Activated CD4-positive, alpha-beta T cell treated with anti-CD3 and anti-CD28 coated beads, Interleukin-2, amount 10 ng/mL, durations not matched to agents 24 days and 14 days (primary cell): ENCODE measurements at places on chromosomes 13 and 19. TPM values are rescaled to one million over a fixed set of nuclear protein-coding genes. Genes with fewer than 3 reads are reported as not detected.

Gene POLD1
- 188 and 204 TPM in 2 replicates for total RNA-seq

Gene ZNF296
- total RNA-seq: 4.7 and 5.3 TPM in 2 replicates

Gene RPS15
- total RNA-seq: 1,536 and 1,542 TPM in 2 replicates

Gene KLHL1
- not detected in 2 replicates for total RNA-seq

Gene ADGRE3
- total RNA-seq: not detected in 2 replicates

Gene SACS
- 33.3 and 36.0 TPM in 2 replicates for total RNA-seq

Gene ZNF285
- total RNA-seq: not detected in 2 replicates

Gene MUC16
- total RNA-seq: not detected in 2 replicates

Gene ZNF724
- 15.5 and 16.1 TPM in 2 replicates for total RNA-seq

Gene DOCK6
- total RNA-seq: 1.2 and 2.2 TPM in 2 replicates

- no peak for DNase-seq
- H3K27ac ChIP-seq: no peak overlapping the region
- H3K4me1 ChIP-seq: peaks cover 24% of the 10 kb centered on the region
- H3K36me3 ChIP-seq: peaks cover 25% of the 10 kb centered on the region
These were observed 10.4 kb downstream of the EPS8L1 start for GRCh38 chr19:55085923-55086715.

DNA sequence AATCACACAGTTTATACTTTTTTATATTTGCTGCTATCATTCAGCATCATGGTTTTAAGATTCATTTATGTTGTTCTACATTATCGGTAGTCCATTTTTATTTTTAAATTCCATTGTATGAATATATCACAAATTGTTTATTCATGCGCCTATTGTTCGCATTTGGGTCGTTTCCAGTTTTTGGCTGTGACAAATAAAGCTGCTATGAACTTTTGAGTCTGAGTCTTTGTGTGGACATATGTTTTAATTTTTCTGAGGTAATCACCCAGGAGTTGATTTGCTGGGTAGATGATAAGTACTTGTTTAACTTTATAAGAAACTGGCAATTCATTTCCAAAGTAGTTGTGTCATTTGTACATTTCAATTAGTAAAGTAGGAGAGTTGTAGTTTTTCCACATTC lies 74.2 kb upstream of the CSNK1A1L start:
- H3K4me1 ChIP-seq: no peaks in the 10 kb centered on the region
- H3K27me3 ChIP-seq: no peaks in the 10 kb centered on the region
- H3K27ac ChIP-seq: no peak overlapping the region
- no peak for DNase-seq
- no peak overlapping the region for H3K4me3 ChIP-seq

- DNase-seq: peak; percentile 58
- H3K4me1 ChIP-seq: peaks cover 2% of the 10 kb centered on the region
- peaks cover 15% of the 10 kb centered on the region for H3K27me3 ChIP-seq
These were observed 140.4 kb downstream of the TEX29 start for GRCh38 chr13:111460548-111461444.

- peaks cover 39% of the 10 kb centered on the region for H3K4me1 ChIP-seq
- peaks cover 2% of the 10 kb centered on the region for H3K27me3 ChIP-seq
- DNase-seq: peak; percentile 100
- peak within 1 kb of the TSS; percentile 95 for H3K4me3 ChIP-seq
- H3K27ac ChIP-seq: peak within 1 kb of the TSS; percentile 98
These were observed at the start of gene RAD23A for GRCh38 chr19:12945479-12946091. TSS of gene RAD23A (plus strand) at chr19:12945862. CDS start at chr19:12945949, 87 bp downstream.

- no peaks in the 10 kb centered on the region for H3K4me1 ChIP-seq
- peaks cover 55% of the 10 kb centered on the region for H3K36me3 ChIP-seq
- H3K4me3 ChIP-seq: no peak overlapping the region
- no peak for DNase-seq
- no peak overlapping the region for H3K27ac ChIP-seq
- no peaks in the 10 kb centered on the region for H3K27me3 ChIP-seq
These were observed 89.8 kb downstream of the KDM4B start for GRCh38 chr19:5058521-5059212.

GRCh38 chr13:30143666-30144400 lies 163.5 kb downstream of the KATNAL1 start:
- DNase-seq: peak; percentile 68
- peak overlapping the region; percentile 51 for H3K4me3 ChIP-seq

GRCh38 chr19:38632476-38633213 lies 13.7 kb downstream of the EIF3K start:
- peaks cover 70% of the 10 kb centered on the region for H3K36me3 ChIP-seq
- DNase-seq: no peak
- H3K27me3 ChIP-seq: no peaks in the 10 kb centered on the region
- H3K4me1 ChIP-seq: peaks cover 24% of the 10 kb centered on the region

GRCh38 chr13:94419304-94419924 lies 60.1 kb downstream of the DCT start:
- H3K27me3 ChIP-seq: no peaks in the 10 kb centered on the region
- peak overlapping the region; percentile 86 for H3K27ac ChIP-seq
- H3K36me3 ChIP-seq: peaks cover 20% of the 10 kb centered on the region
- DNase-seq: peak; percentile 61

GRCh38 chr13:21885714-21886224 lies 214.9 kb downstream of the FGF9 start:
- no peak for DNase-seq
- no peak overlapping the region for H3K27ac ChIP-seq
- no peaks in the 10 kb centered on the region for H3K36me3 ChIP-seq

DNA sequence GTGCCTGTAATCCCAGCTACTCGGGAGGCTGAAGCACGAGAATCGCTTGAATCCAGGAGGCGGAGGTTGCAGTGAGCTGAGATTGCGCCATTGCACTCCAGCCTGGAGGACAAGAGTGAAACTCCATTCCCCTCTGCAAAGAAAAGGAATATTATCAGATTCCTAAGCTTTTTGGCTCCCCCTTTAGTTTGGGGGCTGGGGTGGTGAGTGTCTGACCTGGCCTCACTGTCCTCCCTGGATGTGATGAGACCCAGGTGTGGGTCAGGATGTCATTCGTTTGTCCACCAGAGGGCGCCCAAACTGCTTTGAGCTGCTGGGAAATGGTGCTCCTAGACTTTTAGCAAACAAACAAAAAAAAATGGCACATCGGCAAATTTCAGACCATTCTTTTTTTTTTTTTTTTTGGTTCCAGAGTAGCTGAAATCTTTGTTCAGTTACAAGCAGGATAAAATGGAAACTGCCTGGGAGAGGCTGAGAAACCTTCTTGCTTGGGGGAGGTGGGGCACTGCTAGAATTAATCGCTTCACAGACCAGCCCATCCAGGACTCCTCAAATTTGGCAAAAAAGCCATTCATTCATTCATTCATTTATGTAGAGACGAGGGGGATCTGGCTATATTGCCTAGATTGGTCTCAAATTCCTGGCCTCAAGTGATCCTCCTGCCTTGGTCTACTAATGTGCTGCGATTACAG lies 29.4 kb downstream of the SPC24 start:
- no peaks in the 10 kb centered on the region for H3K4me1 ChIP-seq
- H3K27me3 ChIP-seq: no peaks in the 10 kb centered on the region
- peak; percentile 93 for DNase-seq
- no peak overlapping the region for H3K4me3 ChIP-seq
- H3K27ac ChIP-seq: peak overlapping the region; percentile 63

GRCh38 chr13:60331249-60332012 lies 65.6 kb upstream of the TDRD3 start:
- no peak overlapping the region for H3K4me3 ChIP-seq
- H3K36me3 ChIP-seq: no peaks in the 10 kb centered on the region
- H3K27ac ChIP-seq: no peak overlapping the region

DNA sequence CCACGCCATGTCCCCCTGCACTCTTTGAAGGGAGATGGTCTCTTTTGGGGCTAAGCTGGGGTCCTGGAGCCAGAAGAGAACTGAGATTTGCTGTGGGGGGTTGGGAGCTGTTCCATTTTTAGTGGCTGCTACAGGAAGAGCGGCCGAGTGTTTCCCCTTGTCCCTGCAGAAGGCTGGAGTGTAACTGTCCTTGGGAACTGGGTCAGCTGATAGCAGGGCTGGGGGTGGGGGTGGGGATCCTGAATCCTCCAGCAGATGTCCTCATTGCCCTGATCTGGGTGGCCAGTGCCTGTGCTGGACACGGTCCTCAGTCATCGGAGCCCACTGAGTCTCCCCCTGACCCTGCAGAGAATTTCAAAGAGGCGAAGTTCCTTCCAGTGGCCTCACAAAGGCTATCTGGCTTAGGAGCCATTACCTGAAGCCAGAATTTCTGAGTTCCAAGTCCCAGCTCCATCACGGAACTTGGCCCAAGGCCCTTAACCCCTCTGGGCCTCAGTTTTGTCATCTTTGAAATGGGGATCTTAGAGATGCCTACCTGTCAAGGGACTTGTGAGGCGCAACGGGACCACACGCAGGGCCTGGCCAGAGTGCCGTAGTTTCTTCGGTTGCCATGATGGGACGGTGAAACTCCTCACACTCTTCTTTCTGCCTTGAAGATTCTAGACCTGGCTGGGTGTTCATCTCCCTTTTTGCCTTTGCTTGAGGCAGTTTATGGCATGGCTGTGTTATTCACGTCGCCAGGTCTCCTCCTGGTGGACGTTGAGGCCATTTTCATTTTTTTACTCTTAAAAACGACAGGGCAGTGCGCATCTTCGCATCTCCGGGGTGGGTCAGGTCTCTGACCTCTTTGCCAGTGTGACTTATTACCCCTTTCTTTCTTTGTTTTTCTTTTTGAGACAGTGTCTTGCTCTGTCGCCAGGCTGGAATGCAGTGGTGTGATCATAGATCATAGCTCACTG lies 51.9 kb downstream of the DNM2 start:
- no peak overlapping the region for H3K4me3 ChIP-seq
- peak overlapping the region; percentile 62 for H3K27ac ChIP-seq
- H3K36me3 ChIP-seq: peaks cover 27% of the 10 kb centered on the region
- peaks cover 35% of the 10 kb centered on the region for H3K4me1 ChIP-seq
- H3K27me3 ChIP-seq: no peaks in the 10 kb centered on the region
- DNase-seq: peak; percentile 69

DNA sequence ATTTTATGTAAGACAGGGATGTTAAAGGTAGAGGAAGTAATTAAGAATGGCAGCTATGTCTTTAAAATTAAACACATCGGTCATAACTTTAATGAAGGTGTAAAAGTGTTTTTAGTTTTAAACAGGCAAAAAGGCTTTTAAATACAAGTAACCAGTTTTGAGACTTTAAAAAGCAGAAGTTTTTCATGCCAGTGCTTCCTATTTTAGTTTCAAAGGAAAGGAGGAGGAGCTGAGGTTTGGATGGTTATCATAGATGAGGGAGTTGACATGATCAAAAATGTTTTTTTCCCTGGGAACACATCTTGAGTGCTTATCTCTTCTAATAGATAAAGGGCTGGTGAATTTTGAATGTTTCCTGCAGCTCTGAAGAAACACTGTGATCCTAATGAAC lies 42.9 kb downstream of the LRCH1 start:
- no peak overlapping the region for H3K4me3 ChIP-seq
- peaks cover 63% of the 10 kb centered on the region for H3K4me1 ChIP-seq
- H3K36me3 ChIP-seq: peaks cover 4% of the 10 kb centered on the region
- peaks cover 5% of the 10 kb centered on the region for H3K27me3 ChIP-seq
- H3K27ac ChIP-seq: no peak overlapping the region
- DNase-seq: no peak

DNA sequence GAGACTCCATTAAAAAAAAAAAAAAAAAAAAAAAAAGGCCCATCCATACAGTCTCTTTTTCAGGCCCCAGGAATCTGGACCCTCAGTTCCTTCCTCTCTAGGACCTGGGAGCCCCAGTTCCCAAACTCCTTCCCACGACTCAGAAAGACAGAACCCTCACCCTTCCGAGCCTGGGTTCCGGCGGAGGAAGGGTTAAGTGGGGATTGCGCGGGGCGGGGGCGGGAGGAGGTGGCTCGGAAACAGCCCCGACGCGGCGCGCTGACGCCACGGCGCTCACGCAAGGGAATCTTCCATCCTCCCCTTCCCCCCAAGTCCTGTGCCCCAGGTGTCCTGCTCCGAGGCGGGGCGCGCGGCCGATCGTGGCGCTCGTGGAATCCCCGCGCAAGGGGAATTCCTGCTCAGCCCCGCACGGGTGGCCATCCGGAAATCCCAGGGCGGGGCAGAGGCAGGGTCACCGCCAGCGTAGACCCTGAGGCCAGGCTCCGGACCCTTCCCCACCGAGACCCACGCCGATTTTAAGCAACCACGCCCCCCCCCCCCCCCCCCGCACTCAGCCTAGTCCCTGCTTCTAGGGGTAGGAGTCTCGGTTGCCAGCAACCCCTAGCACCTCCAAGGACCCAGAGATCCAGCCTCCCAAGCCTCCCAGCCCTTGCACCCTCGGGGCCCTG lies 659 bp downstream of the NFKBID start:
- peak; percentile 96 for DNase-seq
- H3K4me1 ChIP-seq: peaks cover 50% of the 10 kb centered on the region
- peak overlapping the region; percentile 98 for H3K27ac ChIP-seq
- peak overlapping the region; percentile 98 for H3K4me3 ChIP-seq
- H3K36me3 ChIP-seq: peaks cover 47% of the 10 kb centered on the region
- H3K27me3 ChIP-seq: no peaks in the 10 kb centered on the region

DNA sequence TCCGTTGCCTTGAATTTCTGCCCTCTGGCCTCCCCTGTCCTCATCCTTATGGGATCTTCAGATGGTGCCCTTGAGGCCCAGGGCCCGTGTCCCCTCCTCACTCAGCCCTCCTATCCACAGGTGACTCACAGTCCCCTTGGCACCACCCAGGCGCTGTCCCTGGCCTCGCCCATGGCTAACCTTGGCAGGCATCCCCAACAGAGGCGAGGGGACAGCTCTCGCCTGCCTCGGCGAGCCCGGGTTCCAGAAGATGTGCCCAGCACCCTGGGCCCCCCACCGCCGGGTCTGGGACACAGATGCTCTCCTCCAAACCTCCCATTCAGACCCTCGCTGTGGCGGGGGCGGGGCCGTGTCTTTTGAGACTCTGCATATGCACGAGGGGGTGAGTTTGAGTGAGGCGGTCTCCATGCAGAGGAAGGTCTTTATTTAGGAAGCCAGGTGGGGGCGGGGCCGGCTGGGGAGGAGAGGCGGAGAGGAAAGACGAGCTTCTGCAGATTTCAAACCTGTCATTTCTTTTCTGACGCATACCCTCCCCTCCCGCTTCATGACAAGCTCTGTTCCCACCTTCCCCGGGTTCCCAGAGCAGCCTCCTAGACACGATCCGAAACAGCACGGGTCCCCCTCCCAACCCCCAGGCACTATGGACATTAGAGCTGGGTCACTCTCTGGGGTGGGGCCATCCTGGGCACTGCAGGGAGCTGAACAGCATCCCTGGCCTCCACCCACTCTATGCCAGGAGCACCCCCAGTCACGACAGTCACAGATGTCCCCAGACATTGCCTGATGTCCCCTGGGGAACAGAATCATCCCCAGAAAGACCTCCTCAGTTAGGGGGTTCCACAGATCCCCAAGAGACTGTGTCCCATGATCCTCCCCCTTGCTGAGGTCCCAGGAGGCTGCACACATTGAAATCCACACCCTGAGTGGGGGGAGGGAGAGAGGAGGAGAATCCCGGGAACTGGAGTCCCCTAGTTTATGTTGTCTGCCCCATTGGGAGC lies 48.5 kb downstream of the GNG7 start:
- no peaks in the 10 kb centered on the region for H3K36me3 ChIP-seq
- no peak overlapping the region for H3K4me3 ChIP-seq
